ENCODE measurements at places on chromosomes 12 and 14.

DNA sequence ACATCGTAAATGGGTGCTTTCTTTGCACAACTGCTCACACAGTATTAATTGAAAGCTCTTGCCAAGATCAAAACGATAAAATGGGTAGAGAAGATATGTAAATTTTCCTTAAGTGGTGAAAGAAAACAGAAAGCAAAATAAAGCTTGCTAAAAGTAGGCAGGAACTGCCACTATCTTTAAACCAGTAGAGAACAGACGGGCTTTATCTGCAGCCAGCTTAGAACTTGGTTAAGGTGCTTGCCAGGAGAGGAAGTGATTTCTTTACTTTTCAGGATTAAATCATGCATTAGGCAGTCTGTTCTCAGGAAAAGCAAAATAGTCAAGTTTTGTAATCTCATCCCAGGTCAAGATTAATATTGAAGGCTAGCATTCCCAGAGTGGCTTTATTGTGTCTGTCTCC is 56.9 kb upstream of the CCDC175 start:
- DNase-seq: no peak

DNA sequence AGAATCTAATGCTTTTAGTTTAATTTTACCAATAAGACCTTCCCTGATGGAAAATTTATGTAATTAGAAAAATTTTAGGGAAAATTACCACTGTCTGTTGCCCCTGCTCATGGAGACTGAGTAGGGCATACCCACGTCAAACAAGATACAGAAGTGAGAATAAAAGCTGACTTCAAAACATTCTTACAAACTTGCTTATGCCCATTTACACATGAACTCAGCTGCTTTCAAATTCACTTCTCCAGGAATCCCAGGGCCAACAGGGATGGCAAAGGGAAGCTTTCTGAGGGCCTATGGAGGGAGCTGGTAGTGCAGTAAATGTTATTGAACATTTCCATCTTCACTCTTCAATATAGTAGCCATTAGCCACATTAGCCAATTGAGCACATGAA is 4.8 kb upstream of the NINJ2 start:
- DNase-seq: no peak

- DNase-seq: no peak
Observed at GRCh38 chr12:207804-208203, 6.2 kb downstream of the SLC6A12 start.

- no peak for DNase-seq
Observed at GRCh38 chr12:31651893-31652521, 7.5 kb upstream of the ETFBKMT start.

DNA sequence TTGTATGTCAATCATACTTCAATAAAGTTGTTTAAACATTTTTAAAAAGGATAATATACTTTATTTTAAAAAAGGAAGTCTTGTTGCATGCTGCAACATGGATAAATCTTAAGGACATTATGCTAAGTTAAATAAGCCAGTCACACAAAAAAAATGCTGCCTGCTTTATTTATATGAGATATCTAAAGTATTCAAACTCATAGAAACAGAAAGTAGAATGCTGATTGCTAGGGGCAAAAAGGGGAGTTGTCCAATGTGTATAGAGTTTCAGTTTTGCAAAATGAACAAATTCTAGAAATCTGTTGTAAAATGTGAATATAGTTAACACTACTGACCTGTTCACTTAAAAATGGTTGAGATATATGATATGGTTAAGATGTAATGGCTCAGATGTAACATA is 8.7 kb downstream of the KLRC4 start:
- no peak for DNase-seq

- no peak for DNase-seq
Observed at GRCh38 chr14:34650786-34651584, 21.0 kb upstream of the SNX6 start.

DNA sequence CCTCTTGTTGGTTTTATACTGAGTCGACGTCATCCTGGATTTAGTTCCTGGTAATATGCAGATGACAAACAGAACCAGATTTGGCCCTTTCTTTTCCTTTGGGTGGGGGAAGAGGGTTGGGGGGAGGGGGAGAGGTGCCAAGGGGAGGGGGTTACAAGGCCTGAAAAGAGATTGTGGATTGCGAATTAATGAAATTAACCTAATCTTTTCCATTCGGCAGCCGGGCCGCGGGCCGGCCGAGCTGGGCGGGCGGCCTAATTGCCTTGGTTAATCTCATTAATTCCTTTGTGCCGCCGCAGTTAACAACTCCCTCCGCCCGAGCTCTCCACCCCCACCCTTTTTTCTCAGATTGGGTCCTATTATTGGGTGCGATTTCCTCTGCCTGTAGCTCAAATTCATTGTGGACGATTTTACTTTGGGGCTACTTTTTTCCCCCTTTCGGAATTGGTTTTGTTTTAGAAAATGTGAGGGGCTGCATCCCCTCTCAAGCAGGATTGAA is 387 bp upstream of the GSC start:
- DNase-seq: no peak

- DNase-seq: no peak
Observed at GRCh38 chr12:113130457-113131135, 5.0 kb downstream of the RASAL1 start.

DNA sequence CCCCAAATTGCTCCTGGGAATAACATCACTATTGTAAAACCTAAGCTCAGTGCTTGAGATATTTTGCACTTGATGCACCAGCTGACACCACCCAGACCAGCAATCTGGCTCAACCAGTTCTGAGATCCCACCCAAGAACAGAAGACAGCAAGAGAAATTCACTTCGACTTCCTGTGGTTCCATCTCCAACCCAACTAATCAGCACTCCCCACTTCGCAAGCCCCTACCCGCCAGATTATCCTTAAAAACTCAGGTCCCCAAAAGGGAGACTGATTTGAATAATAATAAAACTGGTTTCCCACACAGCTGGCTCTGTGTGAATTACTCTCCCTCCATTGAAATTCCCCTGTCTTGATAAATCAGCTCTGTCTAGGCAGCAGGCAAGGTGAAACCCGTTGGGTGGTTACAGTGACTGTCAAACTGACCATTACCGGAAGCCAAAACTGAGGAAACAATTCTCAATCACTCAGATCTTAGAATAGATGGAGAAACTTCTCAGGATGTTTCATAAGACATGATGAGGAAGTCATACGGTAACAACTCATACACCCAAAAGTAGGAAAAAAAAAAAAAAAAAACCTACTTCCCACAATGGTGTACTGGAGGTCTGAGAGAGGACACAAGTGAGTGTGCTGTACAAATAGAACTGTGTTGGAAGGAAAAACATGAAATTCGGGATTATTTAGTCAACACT is 92.4 kb downstream of the TMTC1 start:
- DNase-seq: no peak

DNA sequence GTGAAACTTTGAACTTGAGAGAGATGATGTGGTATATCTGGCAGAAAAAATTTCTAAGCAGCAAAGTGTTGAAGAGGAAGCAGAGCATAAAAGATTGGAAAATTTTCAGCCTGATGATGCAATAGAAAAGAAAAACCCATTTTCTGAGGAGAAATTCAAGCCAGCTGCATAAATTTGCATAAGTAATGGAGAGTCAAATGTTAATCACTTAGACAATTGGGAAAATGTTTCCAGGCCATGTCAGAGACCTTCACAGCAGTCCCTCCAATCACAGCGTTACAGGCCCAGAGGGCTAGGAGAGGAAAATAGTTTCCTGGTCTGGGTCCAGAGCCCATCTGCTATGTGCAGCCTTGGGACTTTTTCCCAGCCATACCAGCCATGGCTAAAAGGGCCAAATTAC is 469.0 kb upstream of the FOXG1 start:
- DNase-seq: no peak

GRCh38 chr12:33988913-33989312 is 33.4 kb upstream of the ALG10 start:
- DNase-seq: no peak

GRCh38 chr12:109637348-109637747 is 63.8 kb downstream of the MVK start:
- DNase-seq: no peak

DNA sequence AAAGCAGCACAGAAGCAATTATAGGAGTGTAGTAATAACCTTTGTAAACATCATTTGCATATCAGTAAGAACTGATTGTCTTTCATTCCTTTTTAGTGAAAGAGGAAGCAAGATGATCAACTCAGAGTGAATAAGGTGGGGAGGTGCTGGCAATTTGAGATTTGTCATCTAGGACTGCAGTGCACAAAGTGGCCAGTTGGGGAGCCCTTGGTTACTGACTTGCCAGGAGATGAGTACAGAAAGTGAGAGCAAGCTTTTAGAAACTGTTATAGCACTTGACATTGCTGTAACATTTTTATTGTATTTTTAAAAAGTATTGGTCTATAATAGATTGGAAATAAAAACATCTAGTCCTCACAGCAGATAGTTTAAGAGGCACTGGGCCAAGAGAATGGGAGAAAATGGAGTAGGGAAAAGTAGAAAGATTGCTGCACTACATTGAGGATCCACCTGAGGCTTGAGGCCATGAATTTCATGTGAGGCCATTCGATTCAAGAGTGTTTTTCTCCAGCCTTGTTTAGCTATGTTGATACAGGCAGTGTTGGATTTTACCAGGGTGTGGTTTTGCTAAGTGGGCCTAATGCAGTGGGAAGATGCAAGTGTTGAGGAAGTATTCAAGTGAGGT is 98.2 kb downstream of the SNAPC1 start:
- DNase-seq: peak; percentile 45

GRCh38 chr12:92365333-92365732 is 219.7 kb upstream of the BTG1 start:
- no peak for DNase-seq

DNA sequence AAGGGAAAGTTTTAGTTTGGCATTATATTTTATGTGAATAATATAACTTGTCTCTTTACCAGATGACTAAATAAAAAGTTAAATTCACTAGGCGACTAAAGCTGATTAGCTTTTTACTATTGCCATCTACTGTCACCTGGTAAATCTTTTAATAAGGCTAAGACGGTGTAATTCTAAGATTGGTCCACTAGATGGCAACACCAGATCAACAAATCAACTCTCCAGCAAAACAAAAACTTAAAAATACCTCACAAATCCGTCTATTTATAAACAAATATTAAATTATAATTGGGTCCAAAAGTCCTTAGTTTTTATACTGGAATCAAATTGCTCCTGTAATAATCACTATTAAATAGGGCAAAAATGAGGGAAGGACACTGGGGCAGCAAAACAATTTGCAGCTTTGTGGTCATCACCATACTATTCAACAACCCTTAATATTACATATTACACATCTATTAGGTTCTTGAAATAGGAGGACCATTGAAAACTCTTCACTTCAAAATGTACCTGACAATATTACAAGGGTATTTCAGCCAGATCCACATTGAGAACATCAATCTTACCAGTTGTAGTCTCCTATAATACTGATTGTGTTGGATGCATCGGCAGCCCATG is 47.9 kb downstream of the GALC start:
- no peak for DNase-seq

GRCh38 chr12:92814584-92814983 is 111.8 kb downstream of the PLEKHG7 start:
- no peak for DNase-seq

DNA sequence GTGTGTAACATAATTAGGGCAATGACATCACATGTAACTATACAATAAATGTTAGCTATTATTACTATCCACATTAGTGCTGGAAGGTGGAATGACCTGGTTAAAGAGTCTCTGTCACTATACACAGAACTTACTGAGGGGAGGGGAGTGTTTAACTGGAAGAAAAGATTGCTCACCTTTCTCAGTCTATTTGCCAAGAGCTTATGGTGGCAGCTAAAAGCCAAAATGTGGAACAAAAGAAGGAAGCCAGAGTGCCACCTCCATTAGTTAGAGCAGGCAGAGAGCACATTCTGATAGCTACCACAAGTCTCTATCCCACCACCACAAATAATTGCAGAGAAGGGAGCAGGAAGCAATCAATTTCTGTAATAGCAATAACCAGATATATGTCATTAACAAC is 124.4 kb downstream of the MED13L start:
- DNase-seq: no peak

DNA sequence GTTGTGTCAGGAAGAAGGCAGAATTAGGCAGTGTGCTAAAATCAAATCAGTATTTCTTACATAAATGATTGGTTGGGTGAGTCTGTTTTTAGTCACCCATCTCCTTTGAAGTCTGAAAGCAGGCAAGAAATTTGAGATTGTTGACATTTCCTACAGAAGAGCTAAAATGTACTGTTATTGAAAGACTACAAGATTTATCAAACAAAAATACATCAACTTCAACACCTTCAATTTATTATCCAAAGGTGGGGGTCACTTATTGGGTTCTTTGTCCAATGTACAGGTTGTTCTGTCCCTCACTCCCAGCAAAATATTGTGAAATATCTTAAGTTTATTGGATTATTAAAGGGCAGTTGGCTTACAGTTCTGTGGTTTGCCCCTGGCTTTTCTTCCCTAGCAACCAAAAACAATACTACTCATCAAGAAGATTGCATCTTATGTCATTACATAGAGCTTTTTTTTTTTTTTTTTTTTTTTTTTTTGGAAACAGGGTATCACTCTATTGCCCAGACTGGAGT is 20.6 kb upstream of the PKP2 start:
- no peak for DNase-seq

GRCh38 chr12:42332301-42333285 is 6.6 kb downstream of the PPHLN1 start:
- DNase-seq: no peak

DNA sequence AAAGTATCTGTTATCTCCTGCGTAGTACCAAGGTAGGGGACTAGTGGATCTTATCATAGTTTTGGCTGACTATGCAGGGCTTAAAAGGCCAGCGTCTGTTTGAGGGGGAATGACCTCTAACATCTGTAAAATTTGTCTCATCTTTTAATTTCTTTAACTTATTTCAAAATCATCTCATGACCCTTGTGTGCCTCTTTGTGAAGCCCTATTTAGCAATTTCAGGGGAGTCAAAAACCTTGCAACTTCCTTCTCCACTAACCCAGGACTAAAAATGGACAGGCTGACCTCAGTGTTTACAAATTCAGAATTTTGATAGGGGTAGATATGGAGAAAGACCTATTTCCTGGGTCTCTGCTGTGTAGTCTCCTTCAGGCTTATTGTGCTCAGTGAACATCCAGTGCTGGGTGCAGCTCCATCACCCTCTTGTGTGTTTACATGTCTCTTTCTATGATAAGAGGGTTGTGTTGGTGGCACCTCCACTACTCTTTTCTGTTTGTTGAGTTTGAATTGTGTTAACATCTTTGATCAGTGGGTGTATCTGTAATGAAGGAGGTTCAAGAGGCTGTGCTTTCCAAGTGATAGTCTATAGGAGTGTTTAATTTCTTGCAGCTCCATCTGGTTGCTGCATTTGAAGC is 14.3 kb downstream of the NECAP1 start:
- DNase-seq: no peak

DNA sequence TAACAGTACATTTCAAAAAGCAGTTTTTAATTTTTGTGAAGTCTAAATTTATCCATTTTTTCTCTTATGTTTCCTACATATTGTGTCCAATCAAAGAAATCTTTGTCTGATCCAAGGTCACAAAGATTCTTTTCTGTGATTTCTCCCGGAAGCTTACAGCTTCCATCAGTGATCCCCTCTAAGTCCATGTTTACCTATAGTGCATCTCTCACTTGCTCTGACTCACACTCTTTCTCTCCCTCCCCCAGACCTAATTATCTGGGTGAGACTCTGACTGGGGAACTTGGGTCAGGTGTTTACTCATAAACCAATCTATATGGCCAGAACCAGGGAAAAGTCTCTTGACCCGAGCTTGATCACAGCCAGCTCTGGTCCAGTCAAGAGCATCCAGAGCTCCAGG is 224.4 kb downstream of the SPTSSA start:
- no peak for DNase-seq
